ENCODE measurements at places on chromosomes 3 and 15. TPM values are rescaled to one million over a fixed set of nuclear protein-coding genes. Genes with fewer than 3 reads are reported as not detected.
A peak's percentile ranks its signal among the peaks of the same experiment; 100 is the strongest.

DNA sequence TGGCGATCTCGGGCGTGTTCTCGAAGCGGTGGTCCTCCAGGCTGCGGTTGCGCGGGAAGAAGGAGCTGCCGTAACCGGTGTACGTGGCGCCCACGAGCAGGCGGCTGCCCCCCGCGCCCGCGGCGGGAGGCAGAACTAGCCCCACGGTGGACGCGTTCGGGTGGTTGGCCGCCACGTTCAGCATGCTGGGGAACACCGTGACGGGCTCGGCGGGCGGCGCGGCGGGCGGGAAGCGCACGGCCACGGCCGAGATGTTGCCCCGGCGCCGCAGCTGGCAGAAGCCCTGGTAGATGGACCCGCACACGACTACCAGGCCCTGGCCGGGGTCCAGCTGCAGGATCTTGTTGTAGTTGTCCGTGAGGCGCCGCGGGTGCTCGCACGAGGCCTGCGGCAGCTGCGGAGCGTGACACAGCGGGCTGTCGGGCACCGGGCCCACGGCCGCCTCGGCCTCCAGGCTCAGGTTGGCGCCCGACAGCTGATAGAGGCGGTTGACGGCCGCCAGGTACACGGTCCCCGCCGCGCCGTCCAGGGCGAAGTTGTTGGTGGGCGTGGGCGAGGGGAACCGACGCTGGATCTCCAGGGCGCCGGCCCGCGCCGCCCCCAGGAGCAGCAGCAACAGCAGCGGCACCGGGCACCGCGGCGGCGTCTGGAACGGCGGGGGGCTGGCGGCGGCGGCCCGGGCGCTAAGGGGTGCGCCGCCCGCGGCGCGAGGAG, 397 bp downstream of the PLXND1 start:
- DNase-seq: no peak

- no peak for DNase-seq
Measured at GRCh38 chr3:122758877-122759560, 34.6 kb downstream of the HSPBAP1 start.

DNA sequence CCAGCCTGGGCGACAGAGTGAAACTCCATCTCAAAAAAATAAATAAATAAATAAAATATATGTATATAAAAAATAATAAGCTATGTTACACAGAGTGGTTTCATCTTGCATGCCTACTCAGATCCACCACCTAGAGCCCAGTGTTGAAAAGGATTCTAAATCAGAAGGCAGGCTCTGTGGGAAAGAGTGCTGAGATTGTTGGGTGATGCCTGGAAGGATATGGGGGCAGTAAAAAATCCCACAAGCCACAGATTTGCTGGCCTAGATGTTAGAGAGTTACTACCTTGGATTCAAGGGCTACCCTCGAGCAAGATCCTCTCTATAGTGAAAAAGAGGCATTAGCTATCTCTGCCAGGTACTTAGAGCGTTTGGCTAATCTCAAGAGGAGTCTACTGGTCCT, 144.3 kb downstream of the STAC start:
- DNase-seq: no peak

GRCh38 chr3:189171707-189172106, at the start of gene TPRG1:
Gene TPRG1, plus strand, starts transcription at chr3:189171971. Its CDS starts 35,414 bp downstream, at chr3:189207385.
- no peak for DNase-seq

DNA sequence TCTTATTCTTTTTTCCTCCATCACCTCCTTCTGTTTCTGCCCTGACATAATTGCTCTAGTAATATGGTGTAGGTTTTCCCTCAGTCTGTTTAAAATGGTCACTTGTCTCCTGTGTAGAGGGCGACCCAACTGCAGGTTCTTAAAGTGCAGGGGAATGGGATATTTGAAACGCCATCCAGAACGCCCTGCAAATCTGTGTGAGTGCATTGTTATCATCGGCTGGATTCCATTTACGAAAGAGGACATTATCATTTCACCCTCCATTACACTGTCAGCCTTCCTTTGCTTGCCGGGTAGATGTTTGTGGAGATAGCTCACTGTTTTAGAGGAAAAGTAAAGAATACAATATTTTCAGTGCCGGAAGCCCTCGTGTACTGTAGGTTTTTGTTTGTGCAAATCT, 354.0 kb downstream of the LRTM1 start:
- no peak for DNase-seq

The MOBP gene
- not detected for total RNA-seq

DNA sequence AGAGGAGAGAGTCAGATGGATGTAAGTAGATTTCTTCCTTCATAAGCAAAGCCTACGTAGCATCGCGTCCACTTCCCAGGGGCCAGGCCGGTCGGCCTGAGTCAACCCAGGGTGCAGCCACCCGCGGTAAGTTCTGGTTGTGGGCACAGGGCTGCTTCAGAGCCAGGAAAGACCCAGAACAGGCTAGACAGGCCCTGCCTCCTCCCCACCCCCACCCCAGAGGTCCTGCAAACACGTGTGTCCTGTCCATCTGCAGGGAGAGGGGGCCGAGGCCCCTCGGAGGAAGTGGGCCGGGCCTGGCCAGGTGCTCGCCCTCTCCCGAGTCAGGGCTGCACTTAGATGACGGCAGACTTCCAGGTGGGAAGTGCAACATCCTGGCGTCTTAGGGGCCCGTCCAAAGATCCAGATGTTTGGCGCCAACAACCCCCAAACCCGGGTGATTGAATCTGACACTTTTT, 100.8 kb upstream of the ALDH1A3 start:
- peak; percentile 57 for DNase-seq

- no peak for DNase-seq
Measured at GRCh38 chr3:160486459-160486869, 36.9 kb upstream of the TRIM59 start.

GRCh38 chr3:131669600-131669999, 166.8 kb upstream of the MRPL3 start:
- no peak for DNase-seq
